ENCODE measurements at places on chromosomes 13 and 19.

DNA sequence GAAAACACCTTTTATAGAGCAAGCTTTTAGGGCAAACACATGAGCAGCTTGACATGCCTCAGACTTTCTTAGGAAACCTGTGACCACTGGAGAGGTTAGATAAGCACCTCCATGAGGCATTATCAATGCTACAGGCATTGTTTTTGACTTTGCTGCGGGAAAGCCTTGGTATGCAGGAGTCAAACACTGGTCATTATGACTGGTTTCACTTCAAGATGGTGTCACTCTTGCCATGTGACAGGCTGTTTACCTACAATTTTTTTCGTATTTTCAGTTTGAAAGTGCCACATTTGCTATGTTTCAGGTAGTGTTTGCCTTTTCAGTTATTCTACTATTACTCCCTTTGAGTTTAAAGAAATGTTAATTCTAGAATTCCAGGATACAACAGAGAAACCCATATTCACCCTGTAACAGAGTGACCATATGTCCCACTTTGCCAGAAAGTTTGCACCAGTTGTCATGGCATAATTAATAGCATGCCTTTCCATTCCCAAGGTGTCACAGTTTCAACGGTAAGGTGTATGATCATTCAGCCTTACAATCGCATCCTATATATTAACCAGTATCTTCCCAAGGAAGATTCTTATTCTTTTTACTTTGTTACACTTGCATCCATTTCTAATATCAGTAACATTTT is 33.0 kb downstream of the USP12 start:
- DNase-seq, result no peak

DNA sequence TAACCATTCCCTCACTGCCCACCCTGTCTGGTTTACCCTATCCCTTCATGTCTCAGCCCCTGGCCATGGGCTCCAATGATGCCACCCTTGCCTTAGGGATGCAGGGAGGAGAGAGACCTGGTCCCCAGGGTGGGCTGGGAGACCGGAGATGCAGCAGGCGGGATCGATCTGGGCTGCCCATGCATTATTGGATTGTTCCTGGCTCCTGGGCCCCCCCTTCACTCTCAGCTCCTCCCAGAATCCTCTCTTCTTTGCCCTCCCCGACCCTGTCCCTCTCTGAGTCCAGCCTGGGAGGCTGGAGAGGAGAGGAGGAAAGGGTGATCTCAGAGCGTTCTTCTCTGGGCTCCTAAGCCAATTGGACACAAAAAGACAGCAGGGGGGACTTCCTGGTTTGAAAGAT is 5.8 kb downstream of the KASH5 start:
- DNase-seq, result no peak

- peak; percentile 91 for DNase-seq
Measured at GRCh38 chr13:57627663-57628062, 3.9 kb upstream of the PCDH17 start.

DNA sequence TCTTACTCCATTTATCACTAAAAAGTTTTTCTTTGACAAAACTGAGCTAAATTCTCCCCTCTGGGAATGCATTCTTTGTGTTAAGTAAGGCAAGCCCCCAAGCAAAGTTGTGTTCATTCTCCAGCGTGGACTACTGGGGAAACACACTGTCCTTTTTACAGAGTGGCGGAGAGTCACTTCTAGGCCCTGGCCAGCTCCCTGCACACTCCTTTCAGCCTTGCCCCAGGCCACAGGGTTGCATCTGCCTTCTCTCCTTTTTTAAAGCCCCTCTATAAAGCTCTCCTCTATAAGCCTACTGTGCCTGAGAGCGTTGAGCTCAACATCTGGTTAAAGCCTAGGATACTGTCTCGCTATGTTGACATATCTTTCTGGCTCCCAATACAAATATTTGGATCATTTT is 803.4 kb downstream of the PCDH17 start:
- no peak for DNase-seq

DNA sequence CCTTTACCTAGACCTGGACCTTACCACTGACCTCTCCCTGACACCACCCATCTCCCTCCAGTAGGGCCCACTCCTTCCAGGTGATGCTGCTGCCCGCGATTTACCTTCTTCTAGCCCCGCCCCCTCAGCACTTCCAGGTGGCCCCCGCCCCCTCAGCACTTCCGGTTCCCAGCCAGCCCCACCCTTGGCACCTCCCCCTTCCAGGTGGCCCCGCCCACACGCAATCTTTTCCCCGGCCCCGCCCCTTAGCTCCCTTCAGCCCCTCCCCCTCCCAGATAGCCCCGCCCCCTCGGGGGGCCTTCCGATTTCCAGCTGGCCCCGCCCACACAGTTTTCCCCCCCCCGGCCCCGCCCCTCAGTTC is 586 bp downstream of the LIG1 start:
- no peak for DNase-seq
